ENCODE measurements at places on chromosomes 6 and 20.

DNA sequence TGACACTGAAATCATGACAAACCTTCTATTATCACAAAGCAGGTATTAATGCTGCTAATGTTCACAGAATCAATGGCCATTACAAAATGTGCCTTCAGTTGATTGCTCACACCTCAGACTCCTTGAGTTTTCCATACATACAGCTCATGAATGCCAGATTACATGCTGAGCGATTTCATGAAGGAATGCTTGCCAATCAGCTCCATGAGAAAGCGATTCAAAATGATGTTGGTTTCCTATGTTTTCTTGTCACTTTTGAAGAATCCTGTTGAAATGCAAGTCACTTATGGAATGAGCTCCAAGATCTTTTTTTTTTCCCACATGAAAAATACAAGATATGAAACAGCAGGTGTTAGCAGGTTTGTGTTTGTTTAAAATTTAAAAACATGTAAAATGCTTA, 71.4 kb upstream of the SHLD1 start:
- no peak for DNase-seq

DNA sequence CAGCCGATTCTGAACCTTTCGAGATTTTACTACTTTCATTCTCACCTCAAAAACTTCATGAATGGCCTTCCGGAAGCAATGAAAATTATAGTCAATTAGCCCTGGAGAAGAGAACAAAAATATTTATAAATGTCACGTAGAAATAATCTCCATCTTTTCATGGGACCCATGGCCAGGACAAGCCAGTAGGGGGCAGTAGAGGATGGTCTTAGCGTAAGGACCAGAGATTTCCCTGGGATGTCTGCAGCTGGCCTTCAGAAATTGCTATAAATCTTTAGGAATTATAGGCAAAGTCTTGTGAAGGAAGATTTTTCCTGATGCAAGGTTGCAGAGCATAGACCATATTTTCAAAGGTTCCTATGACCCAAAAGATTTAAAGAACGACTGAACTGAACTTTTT, 15.6 kb upstream of the UBE2J1 start:
- DNase-seq = no peak

DNA sequence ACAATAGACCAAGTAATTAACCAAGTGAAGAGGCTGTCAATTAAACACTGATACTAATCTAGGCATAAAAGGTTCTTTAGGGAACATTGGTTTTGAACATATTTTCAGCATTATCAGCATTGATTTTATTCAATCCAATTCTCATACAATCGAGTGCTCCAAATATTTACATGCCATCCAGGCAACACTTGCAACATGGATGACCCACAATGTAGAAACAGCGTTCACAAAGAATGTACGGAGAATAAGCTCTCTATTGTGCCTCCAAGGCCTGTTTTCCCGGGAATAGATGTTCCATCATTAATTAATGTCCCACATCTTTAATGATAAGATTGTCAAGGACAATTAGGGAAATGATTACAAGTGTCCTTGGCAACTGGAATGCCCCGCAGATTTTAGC, 117.4 kb downstream of the RFX6 start:
- DNase-seq = no peak

GRCh38 chr6:90126839-90127238, 169.8 kb downstream of the BACH2 start:
- DNase-seq = no peak
